ENCODE measurements at places on chromosomes 16 and 17. TPM values are rescaled to one million over a fixed set of nuclear protein-coding genes. Genes with fewer than 3 reads are reported as not detected.

DNA sequence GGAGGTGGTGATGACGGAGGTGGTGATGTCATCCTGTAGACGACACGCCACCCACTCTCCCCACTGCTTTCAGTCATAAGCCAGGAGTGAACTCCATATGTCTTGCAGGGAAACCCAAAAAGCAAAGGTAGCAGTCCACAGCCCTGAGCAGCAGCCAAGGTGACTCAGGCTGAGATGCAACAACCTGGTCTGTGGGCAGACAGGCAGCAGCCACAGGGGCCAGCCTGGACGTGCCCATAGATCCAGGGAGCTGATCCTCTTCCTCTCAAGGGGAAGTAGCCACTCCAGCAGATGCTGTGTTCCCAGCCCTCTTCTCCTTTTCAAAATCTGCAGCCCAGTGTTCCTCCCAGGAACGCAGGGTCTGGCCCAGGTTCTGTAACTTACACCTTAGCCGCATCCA lies 17.3 kb upstream of the CIITA start:
- no peaks in the 10 kb centered on the region for H3K27me3 ChIP-seq
- no peak overlapping the region for H3K27ac ChIP-seq
- H3K4me3 ChIP-seq = no peak overlapping the region
- DNase-seq = no peak
- no peaks in the 10 kb centered on the region for H3K36me3 ChIP-seq
- no peaks in the 10 kb centered on the region for H3K4me1 ChIP-seq

GRCh38 chr16:31177136-31177535 lies 2.8 kb upstream of the FUS start:
- no peak overlapping the region for H3K4me3 ChIP-seq
- no peak overlapping the region for H3K27ac ChIP-seq
- no peaks in the 10 kb centered on the region for H3K36me3 ChIP-seq
- DNase-seq = no peak
- H3K27me3 ChIP-seq = no peaks in the 10 kb centered on the region

DNA sequence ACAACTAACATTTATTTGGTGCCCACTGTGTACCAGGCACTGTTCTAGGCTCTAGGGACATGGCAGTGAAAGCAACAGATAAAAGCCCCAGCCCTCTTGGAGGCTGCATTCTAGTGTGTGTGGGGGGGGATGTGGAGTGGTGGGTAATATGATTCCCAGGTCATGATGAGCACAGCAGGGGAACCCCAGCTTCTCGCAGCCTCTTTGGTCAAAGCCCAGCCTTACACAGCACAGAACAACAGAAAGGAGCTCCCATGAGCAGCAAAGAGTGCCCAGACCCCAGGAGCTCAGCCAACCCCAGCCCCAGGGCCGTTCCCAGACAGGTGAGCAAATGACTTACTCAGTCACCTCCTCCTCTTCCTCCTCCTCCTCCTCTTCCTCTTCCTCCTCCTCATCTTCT lies 21.9 kb downstream of the CNGB1 start:
- no peaks in the 10 kb centered on the region for H3K4me1 ChIP-seq
- no peaks in the 10 kb centered on the region for H3K27me3 ChIP-seq
- DNase-seq = no peak
- no peak overlapping the region for H3K27ac ChIP-seq
- H3K4me3 ChIP-seq = no peak overlapping the region

The MILR1 gene
- polyA plus RNA-seq = 6.6 TPM

The RAB37 gene
- polyA plus RNA-seq = 15.2 TPM

The KRT12 gene
- polyA plus RNA-seq = 1.3 TPM

The PTGES3L gene
- 2.1 TPM for polyA plus RNA-seq

The SCGB1C2 gene
- polyA plus RNA-seq = not detected

DNA sequence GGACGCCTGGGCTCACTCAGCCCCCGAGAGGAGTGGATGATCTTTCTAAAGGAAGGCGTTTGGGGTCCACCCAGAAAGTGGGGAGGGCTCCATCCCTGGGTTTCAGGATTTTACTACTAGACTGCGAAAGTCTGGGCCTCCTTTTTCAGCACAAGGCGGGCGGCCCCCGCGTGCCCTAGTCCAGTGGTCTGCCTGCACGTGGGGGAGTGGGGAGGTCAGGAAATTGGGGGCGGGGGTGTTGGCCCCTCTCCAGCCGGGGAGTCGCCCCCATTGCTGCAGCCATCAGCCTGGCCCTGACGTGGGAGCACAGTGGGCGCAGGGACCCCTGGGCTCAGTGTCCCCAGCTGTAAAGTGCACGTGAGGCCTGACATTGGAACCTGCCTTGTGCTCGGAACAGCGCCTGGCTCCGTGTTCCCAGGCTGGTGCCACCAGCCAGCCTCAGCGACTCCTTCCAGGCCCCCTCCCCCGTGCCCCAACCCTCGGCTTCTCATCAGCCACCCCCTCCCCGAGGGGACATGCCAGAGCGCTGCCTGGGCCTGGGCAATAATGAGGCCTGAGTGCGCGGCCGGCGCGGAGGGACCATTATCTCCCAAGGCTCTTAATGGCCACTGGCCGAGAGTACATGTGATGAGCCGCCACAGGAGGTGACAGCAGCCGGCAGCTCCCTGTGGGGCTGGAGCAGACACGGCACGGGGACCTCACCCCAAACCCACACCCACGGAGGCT lies 2.4 kb upstream of the C1QTNF8 start:
- DNase-seq = no peak
- H3K4me1 ChIP-seq = no peaks in the 10 kb centered on the region
- H3K27me3 ChIP-seq = peaks cover 21% of the 10 kb centered on the region

The TVP23C gene
- not detected for polyA plus RNA-seq

DNA sequence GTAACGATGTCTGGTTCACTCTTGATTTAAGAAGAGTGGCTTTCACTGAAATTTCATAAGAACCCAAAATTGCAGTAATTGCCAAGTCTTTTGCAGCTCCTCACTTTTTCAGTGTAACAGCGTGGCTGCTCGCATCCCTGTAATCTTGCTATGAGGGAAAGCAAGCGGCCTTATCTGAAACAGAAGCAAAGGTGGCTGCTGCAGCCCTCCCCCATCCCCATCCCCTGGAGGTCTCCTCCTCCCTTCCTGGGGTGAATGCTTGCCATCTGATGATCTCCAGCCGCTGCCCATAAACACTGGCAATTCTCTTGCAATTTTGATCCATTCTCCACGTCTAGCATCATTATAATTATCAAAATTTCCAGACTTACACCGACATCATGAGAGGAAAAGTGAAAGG lies 182.5 kb upstream of the ASIC2 start:
- H3K4me3 ChIP-seq = no peak overlapping the region
- no peaks in the 10 kb centered on the region for H3K4me1 ChIP-seq
- no peak overlapping the region for H3K27ac ChIP-seq
- DNase-seq = no peak
